ENCODE measurements at places on chromosomes 3 and 15.

DNA sequence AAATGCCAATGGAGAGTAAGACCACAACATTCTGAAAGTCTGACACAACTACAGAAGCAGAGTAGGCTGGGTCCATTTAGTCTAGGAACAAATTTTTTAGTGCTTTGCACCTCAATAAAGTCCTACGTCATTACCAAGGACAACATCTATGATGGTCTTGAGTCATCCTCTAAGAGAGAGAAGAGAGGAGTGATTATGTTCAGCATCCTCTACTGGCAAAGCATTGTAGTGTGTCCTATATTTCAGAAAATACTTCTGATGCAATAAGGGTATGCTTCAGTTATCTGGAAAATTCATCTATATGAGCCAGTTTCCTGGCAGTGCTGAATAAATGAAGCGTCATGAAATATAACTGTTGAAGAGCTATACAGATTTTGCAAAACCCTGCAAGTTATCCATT lies 95.6 kb downstream of the P2RY1 start:
- DNase-seq, result no peak

DNA sequence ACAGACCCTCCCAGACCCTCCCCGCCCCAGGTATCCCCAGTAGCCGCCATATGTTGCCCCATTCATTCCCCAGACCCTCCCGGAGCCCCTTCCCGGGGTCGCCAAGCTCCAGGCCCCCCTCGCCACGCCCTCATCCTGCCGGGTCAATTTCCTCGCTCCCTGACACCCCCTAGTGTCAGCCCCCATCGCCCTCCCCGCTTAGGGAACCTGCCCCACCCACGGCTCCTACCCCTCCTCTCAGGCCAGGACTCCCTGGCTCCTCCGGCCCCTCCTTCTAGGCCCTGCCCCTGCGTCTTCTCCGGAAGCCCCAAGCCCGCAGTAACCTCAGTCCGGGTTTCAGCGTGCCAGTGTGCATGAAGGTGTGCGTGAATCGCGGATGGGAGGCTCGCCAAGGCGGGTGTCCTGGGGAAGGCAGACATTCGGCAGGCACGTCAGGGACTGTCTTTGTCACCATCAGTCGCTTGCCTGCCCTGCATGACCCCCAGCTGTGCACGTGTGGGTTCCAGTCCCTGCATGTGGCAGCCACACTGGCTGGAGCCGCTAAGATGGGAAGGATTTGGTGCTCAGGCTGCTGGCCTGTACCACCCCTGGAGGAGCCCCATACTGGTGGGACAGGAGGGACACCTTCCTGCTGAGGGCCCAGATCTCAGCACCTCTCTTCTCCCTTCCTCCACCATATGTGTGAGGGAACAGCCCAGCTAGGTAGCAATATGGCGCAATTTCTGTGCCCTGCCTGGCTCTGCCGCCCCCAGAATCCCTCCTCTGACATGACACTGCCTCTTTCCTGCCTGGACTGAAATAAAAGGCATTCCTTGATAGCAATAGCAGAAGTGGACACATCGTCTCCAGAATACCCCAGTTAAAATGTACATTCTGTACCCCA lies 693 bp downstream of the DISP2 start:
- no peak for DNase-seq

GRCh38 chr15:70761046-70761445 lies 2.3 kb downstream of the UACA start:
- no peak for DNase-seq

GRCh38 chr3:164723396-164723795 lies 354.9 kb downstream of the SI start:
- DNase-seq, result no peak

DNA sequence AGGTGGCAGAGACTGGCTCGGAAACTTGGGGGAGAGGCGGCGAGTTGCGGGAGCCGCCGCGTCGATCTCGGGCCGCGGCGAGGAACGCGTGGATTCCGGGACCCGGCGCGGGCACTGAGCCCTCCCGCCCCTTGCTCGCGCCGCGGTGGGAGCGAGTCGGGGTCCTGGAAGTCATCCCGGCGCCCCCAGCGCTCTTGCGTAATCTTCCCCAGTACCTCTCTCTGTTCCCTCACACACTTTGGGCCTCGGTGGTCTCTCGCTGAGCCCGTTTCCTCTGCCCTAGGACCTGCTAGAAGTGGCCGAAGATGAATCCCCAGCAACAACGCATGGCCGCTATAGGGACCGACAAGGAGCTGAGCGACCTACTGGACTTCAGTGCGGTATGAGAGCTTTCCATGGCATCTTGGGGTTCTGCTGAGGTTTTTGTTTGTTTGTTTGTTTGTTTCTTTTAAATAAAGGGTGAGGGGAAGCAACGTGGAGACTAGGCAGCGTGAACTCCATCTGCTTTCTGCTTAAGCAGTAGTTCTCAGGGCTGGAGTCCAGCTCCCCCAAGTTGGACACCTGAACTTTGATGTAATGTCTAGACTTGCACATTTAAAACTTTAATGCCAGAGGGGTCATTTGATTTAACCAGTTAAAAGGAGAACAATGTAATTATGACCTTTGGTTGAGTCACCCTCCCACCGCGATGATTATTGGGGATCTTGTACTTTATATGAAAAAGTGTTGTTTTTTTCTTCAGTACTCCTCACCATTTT lies 1.3 kb downstream of the TCF12 start:
- peak; percentile 41 for DNase-seq

GRCh38 chr3:52402101-52402521 lies 42.8 kb downstream of the SEMA3G start:
- no peak for DNase-seq

DNA sequence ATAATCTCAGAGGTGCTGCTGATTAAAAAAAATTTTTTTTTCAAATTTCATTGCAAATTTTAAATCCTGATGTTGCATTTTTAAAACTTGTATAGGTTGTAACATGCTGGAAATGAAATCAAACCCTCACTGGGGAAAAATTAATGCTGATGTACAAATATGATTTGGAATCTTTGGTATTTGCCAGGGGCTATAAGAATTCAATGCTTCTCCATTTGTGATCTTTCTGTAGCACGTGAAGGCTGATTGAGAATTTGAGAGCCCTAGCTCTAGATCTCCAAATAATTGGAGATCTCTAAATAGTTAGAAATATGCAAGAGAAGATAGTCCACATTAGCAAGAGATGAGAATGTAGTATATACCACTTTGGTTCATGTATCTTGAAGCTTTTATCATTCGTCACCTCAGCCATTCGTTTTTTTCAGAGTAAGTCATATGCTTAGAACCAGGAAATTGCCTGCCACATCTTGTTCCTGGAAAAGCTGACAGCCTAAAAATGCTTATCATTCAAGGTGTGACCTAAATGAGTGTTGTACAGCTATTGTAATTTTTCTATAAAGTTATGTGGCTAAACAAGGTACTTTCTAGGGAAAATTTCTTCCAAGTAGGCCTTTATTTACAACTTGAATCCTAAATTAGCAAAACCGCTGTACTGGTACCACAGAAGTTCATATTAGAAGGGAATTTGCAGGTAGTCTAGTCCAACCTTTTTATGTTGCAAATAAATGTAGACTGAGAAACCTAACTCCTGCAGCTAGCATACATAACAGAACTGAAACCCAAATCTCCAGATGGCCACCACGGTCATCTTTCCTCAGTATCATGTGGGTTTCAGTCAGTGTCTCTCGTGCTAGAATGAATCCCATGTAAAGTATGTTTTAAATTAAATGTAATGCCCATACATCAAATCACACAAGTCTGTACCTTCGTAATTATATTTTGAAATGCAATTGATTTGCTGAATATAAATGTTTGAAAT lies 48.5 kb downstream of the FNDC3B start:
- no peak for DNase-seq

GRCh38 chr15:66581972-66582537 lies 16.3 kb upstream of the LCTL start:
- no peak for DNase-seq

DNA sequence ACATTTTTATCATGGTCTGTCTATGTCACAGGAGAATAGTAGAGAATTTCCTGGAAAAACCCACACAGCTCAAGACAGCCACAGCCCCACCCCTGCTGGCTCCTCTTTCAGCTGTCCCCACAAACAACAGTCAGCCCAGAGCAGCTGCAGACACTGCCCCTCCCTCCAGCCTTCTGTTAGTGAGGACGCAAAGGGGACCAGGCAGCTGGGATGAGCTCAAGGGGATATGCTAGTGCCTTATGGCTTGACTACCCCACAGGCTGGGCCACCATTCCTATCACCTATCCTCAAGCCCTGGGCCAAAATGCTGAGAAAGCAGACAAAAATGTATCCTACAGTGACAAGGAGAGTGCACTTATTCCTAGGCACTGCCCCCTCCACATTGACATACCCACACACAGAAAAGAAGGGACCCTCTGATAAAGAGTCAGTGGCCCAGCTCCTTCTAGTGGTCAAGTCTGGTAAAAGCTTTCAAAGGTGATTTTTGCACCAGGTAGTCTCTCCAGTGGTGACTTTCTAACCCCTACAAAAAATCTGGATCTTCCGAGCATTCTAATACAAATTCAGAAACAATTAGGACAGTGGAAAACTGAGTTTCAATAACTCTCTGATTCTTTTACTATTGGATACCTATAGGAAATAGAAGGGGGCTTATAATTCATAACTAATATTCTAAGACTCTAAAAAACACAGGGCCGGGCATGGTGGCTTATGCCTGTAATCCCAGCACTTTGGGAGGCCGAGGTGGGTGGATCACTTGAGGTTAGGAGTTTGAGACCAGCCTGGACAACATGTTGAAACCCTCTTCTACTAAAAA lies 3.0 kb upstream of the MAP1A start:
- DNase-seq, result peak; percentile 29

DNA sequence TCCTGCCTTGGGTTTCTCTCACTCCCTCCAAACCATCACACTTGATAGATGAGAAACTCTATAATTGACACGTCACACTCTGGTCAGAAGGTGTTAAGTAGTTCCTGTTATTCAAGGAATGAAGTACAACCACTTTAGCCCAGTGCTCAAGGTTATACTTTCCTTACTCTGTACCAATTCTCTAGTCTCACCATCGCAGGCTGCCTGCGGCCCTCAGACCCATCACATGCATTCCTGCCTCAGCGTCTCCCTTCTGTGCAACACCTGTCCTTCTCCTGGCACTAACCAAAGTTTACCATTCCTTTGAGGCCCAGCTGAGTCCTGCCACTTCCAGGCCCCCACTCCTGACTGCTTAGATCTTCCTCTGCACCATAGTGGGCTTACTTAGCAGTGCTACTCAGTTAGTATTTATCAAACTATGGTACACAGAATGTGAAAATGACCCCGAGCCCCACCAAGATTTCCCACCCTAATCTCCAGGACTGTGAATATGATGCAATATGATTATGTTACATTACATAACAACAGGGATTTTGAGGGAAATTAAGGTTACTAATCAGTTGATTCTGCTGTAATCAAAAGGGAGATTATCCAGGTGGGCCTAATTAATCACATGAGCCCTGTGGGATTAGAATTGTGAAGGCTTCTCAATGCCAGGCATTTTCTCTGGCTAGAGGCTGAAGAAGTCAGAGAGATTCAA lies 36.2 kb downstream of the SPINK8 start:
- no peak for DNase-seq

GRCh38 chr3:168213920-168214319 lies 118.2 kb upstream of the GOLIM4 start:
- no peak for DNase-seq

- no peak for DNase-seq
Observed at GRCh38 chr15:94493176-94493575, 261.8 kb downstream of the MCTP2 start.

DNA sequence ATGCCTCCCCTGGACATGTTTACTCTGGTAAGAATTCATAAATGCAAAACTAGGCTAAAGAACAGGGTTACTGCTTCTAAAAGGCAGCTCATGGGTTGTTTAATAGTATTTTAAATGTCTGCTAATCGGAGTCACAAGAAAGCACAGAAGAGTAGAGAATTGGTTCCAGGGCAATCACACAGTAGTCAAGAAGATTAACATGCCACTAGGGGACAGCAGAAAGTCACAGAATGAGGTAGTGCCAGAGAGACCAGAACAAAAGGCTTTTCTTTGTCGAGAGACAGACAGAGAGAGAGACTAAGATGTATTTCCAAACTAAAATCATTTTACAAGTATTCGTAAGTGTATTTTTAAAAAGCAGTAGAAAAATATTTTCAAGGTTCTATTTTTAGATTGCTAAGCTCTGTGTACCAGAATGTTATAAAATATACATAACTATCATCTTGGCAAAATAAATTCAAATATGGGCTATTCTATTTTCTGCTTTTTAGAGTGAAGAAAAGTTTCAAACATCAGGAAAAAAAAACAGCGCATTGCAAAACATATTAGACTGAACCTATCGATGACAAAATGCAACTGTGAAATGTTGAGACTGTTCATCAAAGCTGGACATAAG lies 78.3 kb upstream of the CDIN1 start:
- peak; percentile 81 for DNase-seq

DNA sequence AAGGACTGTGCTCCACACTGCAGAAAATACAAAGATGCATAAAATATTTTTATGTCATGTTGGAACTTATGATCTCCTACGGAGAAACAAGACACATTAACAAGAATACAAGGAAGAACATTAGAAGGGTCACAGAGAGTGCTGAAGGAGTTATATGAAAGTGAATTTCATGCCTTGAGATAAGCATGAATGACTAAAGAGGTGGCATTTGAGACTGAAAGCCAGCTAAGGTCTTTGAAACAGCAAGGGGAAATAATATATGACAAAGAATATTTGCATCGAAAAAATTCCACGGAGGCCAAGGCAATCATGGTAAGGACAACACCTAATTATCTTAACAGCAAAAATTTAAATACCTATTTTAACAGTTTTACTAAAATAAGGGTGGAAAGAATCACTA lies 12.5 kb downstream of the GSK3B start:
- no peak for DNase-seq

DNA sequence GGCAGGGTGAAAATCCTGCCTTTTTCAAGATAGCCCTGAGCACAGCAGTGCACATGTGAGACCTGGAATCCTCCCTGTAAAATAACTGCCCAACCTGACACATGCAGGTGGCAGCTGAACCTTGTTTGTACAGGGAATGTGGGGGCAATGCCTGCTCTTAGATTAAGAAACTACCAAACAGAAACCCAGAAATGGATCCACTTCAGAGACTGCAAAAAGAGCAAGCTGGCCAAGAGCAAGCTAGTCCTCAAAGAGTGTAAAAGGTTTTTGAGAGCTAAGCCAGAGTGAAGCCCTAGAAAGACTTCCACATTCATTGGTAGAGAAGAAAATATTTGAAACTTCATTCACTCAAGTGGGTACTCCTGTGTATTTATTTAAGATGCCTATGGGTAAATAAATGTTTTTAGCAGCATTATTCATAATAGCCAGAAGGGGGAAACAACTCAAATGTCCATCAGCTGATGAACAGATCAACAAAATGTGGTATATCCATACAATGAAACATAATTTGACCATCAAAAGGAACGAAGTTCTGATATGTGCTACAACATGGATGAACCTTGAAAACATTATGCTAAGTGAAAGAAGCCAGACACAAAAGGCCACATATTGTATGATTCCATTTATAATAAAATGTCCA lies 96.0 kb upstream of the TSC22D2 start:
- DNase-seq, result no peak

- DNase-seq, result peak; percentile 92
Observed at GRCh38 chr15:66851311-66852063, 149.5 kb downstream of the SMAD6 start.

- peak; percentile 61 for DNase-seq
Observed at GRCh38 chr3:25592510-25592968, 72.2 kb downstream of the TOP2B start.

GRCh38 chr3:30638685-30639412 lies 32.4 kb downstream of the TGFBR2 start:
- peak; percentile 13 for DNase-seq

- no peak for DNase-seq
Observed at GRCh38 chr3:66236281-66236680, 15.5 kb downstream of the SLC25A26 start.

- DNase-seq, result peak; percentile 12
Observed at GRCh38 chr3:37816271-37816670, 45.4 kb upstream of the CTDSPL start.

- DNase-seq, result no peak
Observed at GRCh38 chr3:6750782-6751181, 110.1 kb upstream of the GRM7 start.

All from T47D (cell line).